Omental fat pad (tissue), 4 donors: ENCODE measurements at places on chromosomes 11 and 22. TPM values are rescaled to one million over a fixed set of nuclear protein-coding genes. Genes with fewer than 3 reads are reported as not detected.

DNA sequence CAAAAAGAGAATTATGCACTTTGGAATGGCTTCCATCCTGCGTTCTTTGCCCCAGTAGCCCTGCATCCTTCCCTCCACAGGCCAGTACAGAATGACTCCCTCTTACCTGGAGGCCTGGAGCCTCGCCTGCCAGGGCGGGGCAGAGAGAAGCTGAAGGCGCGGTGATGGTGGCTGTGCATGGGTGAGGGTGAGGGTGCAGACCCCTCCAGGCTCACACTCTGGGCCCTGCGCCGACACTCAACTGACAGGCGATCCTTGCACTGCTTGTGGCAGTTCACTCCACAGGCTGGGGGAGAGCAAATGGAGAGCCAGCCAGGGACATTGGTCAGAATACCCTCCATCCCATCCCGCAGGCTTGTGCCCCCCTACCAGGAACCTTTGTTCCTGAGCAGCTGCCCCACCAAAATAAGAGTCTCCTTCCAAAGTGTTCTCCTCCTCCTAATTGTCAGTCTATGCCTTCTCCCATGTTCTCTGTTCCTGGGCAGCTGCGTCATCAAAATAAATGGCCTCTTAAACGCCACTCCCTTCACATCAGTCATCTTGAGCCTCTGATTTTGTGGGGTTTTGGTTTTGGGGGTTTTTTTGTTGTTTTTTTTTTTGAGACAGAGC lies 5.9 kb upstream of the NRXN2 start:
- DNase-seq: no peak

DNA sequence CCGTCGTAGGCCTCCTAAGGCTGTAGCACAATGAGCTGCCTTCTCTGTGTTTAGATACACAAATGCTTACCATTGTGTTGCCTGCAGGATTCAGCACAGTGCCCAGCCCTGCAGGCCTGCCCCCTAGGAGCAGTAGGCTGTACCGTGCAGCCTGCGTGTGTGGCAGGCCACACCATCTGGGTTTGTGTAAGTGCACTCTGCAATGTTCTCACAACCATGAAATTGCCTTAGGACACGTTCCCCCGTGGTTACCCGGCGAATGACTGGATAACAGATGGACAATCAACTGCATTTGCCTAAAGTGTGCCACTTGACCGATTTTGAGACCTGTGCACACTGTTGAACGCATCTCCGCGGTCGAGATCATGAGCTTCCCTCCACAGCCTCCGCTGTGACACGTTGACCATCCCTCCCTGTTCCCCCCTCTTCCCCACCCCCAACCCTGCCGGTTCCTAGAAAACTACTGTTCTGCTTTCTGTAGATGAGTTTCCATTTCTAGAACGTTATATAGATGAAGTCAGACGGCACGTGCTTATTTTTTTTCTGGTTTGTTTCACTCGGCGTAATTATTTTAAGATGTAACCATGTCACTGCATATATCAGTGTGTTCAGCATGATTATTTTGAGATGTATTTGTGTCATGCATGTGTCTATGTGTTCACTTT lies 22.2 kb upstream of the CTSD start:
- no peak for DNase-seq

- no peak for DNase-seq
Measured at GRCh38 chr22:48891688-48892577, 935.7 kb downstream of the BRD1 start.

DNA sequence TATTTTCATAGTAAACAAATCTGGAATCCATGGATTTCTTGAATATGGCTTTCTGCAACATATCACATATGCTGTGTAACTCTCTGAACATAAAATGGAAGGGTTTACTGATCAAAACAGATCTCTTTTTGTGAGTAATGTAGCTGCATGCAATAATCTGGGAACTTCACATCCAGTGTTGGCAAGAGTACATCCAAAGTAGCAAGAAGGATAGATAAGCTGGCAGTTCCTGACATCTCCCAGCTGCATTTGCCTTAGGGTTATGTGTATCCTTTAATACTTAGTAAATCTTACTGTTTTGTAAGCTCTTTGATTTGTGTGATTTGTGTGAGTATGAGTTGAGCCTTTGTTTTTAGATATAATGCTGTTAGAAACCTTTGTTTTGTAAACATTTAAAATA lies 280.4 kb upstream of the CNTN5 start:
- no peak for DNase-seq

GRCh38 chr11:65398362-65398910 lies 12.0 kb downstream of the FRMD8 start:
- DNase-seq: no peak

- DNase-seq: no peak
Measured at GRCh38 chr11:73308003-73308960, at the start of gene ARHGEF17. Gene ARHGEF17 (plus strand): TSS chr11:73308276. CDS start chr11:73308639, 363 bp downstream.

DNA sequence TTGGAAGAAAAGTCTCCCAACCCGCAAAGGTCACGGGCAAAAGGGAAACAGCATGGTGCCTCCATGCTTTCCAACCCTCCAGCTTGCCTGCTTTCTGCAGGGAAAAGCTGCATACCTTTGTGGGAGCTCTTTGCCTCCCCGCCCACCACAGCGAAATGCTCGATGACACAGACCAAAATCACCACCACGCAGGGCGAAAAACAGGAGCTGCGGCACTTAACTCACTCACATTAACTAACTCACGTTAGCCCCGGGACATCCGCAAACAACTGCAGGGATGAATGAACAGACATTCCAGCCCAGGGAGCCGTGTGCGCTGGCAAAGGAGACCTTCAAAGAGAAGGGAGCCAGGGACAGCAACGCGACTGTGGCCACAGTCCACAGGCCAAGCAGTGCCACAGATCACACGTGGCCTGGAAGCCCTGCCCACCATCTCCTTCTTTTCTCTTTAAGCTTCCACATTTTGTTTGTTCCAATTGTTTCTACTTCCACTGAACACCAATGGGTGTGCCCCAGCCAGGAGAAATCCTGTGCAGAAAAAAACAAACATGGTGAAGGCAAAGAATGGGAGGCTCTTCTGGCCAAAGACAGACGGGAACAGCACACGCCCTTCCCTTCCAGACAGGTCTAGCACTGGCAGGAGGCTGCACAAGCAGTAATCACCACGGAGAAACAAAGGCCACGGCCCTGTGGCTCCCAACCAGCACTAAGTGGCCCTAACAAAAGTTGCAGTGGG lies 39.3 kb downstream of the DUSP8 start:
- no peak for DNase-seq

DNA sequence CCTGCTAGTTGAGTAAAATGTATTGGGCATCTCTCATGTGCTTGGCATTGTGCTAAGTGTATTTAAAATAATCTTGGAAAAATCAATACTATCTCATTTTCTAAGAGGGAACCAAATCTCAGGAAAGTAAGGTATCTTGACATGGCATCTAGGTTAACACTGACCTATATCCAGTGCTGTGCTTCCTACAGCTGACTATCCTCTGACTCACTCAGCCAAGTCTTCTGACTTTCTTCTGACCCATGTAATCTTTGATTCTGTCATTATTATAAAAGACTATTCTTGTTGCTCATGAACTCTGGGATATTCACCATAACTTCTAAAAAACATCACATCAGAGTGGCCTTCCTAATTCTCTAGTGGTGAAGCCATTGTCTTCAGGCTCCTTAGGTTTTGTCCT lies 304.1 kb upstream of the TENM4 start:
- no peak for DNase-seq

- no peak for DNase-seq
Measured at GRCh38 chr22:49930596-49931412, 12.4 kb downstream of the CRELD2 start.

- no peak for DNase-seq
Measured at GRCh38 chr11:65744026-65744698, 23.6 kb upstream of the RNASEH2C start.

DNA sequence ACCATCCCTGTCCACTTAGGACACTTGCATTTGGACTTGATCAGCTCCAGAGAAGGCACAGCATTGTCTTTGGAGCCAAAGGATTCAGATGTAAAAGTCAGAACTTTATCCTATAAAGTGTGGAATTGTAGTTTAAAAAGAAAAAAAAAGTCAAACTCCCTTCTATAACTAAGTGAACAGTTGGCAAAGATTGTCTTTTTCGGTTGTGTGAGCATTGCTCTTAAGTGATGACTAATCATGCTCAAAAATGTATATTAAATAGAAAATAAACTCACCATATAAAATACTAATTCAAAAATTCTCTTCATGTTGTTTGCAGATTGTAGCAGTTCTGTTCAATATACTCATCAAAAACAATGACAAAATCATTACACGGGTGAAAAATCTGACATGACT lies 93.8 kb downstream of the ETS1 start:
- no peak for DNase-seq

GRCh38 chr11:61700212-61700611 lies 20.0 kb downstream of the DAGLA start:
- DNase-seq: no peak

DNA sequence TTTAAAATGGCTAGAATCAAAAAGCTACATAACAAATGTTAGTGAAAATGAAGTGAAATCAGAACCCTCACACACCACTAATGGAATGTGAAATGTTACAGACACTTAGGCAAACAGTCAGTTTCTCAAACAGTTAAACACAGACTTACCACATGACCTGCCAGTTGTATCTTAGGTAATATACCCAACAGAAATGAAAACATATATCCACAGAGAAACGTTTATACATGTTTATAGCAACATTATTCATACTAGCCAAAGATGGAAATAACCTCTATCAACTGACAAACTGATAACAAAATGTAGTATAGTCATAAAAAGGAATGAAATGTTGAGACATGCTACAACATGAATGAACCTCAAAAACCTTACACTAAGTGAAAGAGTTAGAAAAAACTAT lies 131.5 kb upstream of the TRPC6 start:
- DNase-seq: no peak

GRCh38 chr11:110467556-110467955 lies 37.8 kb downstream of the FDX1 start:
- DNase-seq: no peak

Gene OPCML
- total RNA-seq: 0.32 TPM

Gene NXPE4
- not detected for total RNA-seq

Gene LIF
- total RNA-seq: 1.3 TPM

Gene OR8D4
- not detected for total RNA-seq
